Astrocyte of the cerebellum (primary cell): ENCODE measurements at places on chromosomes 6 and 20.

- DNase-seq = no peak
Measured at GRCh38 chr6:22605736-22606135, 36.4 kb downstream of the HDGFL1 start.

GRCh38 chr20:63963784-63964301 is 5.9 kb downstream of the ZNF512B start:
- no peak for DNase-seq

GRCh38 chr6:77106992-77107391 is 356.3 kb downstream of the HTR1B start:
- DNase-seq = no peak

GRCh38 chr6:36230371-36230770 is 33.8 kb downstream of the BRPF3 start:
- DNase-seq = no peak

- peak; percentile 45 for DNase-seq
Measured at GRCh38 chr20:8375898-8376297, 243.8 kb downstream of the PLCB1 start.

- no peak for DNase-seq
Measured at GRCh38 chr6:122567034-122567433, 43.2 kb upstream of the PKIB start.

- no peak for DNase-seq
Measured at GRCh38 chr6:169312658-169313346, 59.2 kb upstream of the THBS2 start.

GRCh38 chr20:23163562-23163961 is 77.4 kb upstream of the CD93 start:
- DNase-seq = no peak

DNA sequence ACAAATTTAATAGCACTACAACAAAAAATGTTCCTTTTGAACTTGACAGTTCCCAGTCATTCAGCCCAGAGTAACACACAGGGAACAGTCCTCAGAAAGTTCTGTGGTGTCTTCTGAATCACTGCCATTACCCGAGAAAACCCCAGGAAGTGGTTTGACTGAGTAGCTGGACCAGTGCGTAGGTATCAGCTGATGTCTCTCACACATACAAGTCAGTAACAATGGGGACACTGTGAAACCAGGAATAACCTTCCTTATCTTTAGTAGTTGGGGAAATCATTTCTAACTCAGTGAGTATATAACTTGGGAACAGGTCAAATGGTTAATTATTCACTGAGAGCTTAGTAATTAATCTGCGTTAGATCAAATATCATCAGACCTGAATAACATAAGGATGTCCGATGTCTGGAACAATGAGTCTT is 73.1 kb downstream of the HIVEP2 start:
- peak; percentile 96 for DNase-seq
